ENCODE measurements at places on chromosomes 3 and 15.

DNA sequence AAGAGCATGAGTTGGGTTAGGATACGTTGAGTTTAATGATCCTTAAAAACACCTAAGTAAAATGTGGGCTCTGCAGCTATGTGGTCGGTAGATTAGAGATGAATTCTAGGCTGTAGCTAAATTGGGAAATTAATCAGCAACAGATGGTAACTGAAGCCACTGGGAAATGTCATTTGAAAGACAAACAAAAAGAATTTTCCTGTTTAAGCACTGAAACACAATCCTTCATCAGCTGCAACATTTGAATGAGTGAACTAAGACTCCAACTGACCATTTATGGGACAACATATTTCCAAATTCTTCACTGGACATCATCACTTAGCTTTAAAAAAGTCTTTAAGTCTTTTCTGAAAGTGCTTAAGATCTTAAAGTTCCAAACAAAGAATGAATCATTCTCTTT, 226.9 kb downstream of the ZNF385D start:
- DNase-seq, result no peak

GRCh38 chr3:76096036-76096435, 310.7 kb upstream of the ZNF717 start:
- DNase-seq, result no peak

GRCh38 chr3:17489139-17489538, 253.3 kb downstream of the TBC1D5 start:
- no peak for DNase-seq

DNA sequence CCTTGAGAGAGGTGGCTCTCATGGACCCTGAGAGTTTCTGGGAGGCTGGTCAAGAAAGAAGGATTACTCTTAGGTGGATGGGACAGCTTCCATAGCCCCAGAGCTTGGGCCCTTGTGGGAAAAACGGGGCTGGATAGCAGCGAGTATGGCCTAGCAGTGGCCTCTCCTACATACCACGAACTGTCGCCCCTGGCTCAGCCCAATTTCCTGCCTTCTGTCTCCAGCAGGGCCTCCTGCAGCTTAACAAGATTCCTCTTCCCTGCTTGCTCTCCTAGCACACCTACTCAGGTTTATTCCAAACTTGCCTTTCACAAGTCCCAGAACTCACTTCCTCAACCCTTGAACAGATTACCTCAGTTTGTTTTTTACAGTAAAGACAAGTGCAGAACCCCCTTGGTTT, 139.7 kb upstream of the TPM1 start:
- DNase-seq, result no peak

DNA sequence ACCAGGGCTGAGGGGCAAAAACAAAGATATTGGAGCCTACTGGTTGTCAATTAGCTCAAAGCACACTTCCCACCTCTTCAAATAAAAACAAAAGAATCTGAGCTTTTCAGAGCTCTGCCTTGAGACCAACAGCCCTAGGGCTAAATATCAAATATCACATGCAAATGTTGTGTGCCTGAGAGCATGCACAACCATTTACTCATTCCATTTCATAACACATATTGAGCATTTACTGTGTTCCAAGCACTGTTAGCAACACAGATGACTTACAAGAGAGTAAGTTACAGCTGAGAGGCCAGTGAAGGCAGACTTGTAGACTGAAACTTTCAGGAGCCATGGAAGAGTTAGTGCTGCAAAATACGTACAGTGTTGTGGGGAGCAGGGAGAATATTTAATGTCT, 222.4 kb downstream of the CPNE4 start:
- DNase-seq, result no peak

- no peak for DNase-seq
These were observed 37.0 kb downstream of the ZNF710 start for GRCh38 chr15:90037961-90038631.

GRCh38 chr3:48739617-48739954, 22.6 kb upstream of the IP6K2 start:
- no peak for DNase-seq

DNA sequence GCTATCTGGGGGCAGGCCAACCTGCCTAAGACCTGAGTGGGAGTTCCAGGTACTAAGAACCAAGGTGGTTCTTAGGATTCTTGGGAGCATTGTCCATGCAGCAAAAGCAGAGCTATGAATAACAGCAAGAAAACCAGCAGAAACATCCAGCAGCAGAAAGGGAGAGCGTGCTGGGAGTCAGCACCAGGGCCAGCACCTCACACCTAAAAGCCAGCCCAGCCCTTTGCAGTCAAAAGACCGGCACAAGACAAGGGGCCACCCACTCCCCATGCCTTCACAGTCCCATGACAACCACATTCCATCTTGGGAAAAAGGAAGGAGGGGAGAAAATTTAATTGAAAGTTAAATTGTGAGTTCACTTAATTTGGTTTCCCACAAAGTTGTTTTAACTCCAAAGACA, 364.9 kb downstream of the AGBL1 start:
- peak; percentile 30 for DNase-seq

DNA sequence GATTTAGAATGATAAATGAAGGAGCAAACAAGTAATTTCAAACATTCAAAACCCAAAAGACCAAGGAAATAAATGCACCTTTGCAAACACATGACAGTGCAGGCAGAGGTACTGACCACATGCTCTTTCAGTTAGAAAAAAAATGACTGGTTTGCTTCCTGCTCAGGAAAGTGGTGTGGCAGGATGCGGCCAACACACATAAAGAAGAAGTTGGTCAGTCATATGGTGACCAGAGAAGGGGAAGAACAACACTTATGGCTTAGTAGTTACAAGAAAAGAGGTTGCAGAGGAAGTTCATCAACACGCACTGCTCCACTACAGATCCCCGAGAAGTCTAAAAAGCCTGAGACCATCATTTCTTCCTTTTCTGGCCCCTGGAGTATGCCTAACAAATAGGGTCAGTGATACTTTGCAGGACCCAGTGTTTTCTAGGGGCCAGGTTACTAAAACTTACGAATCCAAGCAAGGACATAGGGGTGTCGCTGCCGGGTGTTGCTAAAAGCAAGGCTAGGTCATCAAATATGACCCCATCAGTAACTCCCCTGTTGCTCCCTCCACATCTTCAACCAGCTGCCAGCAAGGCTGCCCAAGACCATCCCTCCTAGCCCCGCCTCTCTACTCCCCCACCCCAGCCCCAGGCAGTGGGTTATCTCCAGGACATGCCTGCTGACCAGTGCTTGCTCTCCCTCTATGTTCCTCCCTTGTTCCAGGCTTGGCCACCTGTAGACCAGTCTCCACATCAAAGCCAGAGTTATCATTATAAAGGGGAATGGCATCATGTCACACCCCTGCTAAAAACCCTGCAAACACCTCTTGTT, 11.2 kb downstream of the ATP8B4 start:
- DNase-seq, result no peak

- peak; percentile 91 for DNase-seq
These were observed 30.5 kb downstream of the LOXL1 start for GRCh38 chr15:73956743-73957135.

- no peak for DNase-seq
These were observed 25.5 kb upstream of the SKOR1 start for GRCh38 chr15:67799801-67800205.

DNA sequence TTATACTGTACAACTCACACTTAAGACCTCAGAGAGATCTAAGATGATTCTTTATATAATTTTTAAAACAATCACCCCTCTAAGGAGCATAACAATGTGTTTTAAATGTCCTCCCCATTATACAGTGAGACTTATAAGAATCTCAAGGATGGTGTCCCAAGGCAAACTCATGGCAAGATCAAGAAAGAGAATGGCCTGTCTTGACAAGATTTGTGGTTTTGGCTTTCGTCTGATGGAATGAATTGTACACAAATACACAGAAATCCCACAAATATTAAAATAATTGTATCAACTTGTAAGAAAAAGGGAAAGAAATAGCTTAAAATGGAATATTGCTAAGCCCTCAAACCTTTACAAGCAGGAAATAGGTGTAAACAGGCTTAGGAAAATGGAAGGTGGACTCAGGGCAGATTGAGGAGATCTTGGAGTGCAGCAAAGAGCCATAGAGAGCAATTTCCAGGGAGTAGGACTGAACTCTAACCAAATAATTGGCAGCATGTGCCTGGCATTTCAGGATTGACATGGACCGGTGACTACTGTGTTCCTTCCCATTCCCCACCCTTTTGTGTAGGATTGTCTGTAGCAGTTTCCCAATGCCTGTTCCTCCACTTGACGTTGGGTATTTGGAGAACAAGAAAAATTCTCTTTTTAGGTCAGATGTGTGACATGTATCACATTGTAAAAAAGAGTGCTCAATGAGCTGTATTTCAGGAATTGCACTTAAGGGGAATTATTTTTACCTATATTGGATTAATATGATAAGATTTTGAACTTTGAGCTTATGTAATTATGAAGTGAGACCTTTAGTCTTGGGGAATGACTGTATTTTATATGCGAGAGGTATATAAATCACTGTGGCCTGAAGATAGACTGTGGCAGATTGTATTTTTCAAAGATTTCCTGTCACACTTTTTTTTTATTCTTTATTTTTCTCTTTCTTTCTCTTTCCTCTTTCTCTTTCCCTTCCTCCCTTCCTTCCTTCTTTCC, 317.8 kb upstream of the SLITRK3 start:
- DNase-seq, result no peak

DNA sequence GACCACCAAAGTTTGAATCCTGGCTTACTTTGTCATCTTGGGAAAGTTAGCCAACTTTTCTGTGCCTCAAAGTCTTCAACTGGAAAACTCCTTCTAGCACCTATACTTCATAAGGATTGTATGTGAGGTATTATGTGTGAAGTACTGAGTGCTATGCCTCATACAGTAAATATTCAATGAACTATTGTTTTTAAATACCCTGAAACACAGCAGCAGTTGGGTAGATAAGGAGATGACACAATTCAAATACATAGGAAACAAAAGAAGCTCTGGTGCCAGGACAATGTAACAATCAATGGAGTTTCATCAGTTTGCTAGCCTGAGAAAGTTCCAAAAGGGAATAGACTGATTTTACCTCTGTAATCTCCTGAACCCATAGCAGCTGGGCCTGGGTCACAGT, 43.3 kb downstream of the TUBGCP4 start:
- DNase-seq, result no peak

DNA sequence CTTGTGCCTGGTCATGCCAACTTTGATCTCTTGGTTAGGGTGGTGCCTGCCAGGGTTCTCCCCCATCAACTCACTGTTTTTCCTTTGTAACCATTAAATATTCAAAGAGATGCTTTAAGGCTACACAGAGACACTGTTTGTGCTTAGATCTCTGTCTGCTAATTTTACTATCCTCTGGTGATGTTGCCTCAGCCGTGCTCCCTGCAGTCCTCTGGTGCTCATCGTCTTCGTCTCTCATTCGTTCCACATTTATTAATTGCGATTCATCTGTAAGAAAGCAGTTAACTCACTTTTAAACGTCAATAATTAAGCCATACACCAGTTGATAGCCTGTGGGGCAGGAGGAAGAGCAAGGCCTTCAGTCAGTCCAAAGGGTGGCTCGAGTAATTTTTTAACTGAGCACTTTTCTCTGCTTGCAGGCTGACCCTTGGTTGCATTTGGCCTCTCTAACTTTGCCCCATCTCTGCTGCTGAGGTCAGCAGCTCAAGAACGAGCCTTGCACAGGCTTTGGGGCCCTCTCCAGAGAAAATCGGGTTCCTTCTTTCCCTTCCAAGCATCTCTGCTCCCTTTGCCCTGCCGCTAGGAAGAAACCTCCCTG, 62.9 kb downstream of the KLF15 start:
- no peak for DNase-seq

- DNase-seq, result no peak
These were observed 101.2 kb upstream of the TP63 start for GRCh38 chr3:189529889-189530471.

- DNase-seq, result peak; percentile 41
These were observed 433.3 kb downstream of the RAP2B start for GRCh38 chr3:153595186-153595815.

GRCh38 chr15:98609144-98609852, 39.0 kb upstream of the IGF1R start:
- DNase-seq, result peak; percentile 90

DNA sequence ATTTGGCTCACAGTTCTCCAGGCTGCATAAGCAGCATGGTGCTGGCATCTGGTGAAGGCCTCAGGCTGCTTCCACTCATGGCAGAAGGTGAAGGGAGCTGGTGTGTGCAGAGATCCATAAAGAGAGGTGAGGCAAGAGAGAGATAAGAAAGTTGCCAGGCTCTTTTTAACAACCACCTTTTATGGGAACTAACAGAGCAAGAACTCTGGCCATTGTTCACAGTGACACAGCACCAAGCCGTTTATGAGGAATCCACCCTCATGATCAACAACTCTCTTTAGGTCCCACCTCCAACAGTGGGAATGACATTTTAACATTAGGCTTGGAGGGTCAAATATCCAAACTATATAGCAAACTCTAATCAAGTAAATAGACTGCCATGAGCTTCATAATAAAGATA, 557.2 kb upstream of the SUCLG2 start:
- DNase-seq, result no peak

GRCh38 chr15:99614749-99615288, 49.0 kb downstream of the MEF2A start:
- no peak for DNase-seq

Data from RWPE1 (cell line).